ENCODE measurements at places on chromosomes 6 and 20.

- no peak for DNase-seq
Observed at GRCh38 chr6:10425975-10426780, 11.3 kb upstream of the TFAP2A start.

- no peak for DNase-seq
Observed at GRCh38 chr20:23434521-23435313, 4.8 kb upstream of the CSTL1 start.

DNA sequence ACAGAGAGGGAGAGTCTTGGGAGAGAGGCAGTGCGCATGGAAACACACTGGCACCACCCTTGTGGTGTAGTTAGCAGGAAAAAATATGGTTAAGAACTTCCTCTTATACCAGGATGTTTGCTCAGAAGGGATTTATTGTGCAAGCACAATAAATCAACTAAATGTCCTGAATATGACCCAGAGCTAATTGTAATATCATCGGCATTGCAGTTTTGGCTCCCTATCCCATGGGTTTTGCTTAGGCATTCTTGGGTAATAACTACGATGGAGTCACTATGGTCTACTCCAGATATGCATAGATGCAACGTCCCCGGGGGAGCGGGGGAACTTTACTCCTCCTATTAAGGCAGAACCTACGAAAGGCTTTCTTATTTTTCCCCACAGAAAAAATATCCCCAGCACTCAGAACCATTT is 751.6 kb downstream of the EYS start:
- DNase-seq = no peak

GRCh38 chr6:22231616-22232015 is 65.2 kb downstream of the PRL start:
- DNase-seq = no peak

DNA sequence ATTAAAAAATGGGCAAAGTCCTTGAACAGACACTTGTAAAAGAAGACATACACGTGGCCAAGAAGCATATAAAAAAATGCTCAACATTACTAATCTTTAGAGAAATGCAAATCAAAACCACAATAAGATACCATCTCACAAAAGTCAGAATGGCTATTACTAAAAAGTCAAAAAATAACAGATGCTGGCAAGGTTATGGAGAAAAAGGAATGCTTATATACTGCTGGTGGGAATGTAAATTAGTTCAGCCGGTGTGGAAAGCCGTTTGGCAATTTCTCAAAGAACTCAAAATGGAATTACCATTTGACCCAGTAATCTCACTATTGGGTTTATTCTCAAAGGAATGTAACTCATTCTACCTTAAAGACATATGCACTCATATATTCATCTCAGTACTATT is 166.6 kb downstream of the KHDC1L start:
- DNase-seq = no peak
